ENCODE measurements at places on chromosomes 6 and 20.
A peak's percentile ranks its signal among the peaks of the same experiment; 100 is the strongest.

DNA sequence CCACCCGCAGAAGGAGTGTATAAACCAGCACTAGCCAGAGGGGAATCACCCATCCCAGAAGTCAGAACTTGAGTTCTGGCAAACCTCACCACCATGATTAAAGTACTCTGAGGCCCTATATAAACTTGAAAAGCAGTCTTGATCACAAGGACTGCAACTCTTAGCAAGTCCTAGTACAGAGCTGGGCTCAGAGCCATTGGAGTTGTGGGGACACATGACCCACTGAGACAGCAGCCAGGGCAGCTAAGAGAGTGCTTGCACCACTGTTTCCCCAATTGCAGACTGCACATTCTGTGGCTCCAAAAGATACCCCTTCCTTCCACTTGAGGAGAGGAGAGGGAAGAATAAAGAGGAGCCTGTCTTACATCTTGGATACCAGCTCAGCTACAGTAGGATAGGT is 4.7 kb upstream of the MCM9 start:
- DNase-seq: no peak

DNA sequence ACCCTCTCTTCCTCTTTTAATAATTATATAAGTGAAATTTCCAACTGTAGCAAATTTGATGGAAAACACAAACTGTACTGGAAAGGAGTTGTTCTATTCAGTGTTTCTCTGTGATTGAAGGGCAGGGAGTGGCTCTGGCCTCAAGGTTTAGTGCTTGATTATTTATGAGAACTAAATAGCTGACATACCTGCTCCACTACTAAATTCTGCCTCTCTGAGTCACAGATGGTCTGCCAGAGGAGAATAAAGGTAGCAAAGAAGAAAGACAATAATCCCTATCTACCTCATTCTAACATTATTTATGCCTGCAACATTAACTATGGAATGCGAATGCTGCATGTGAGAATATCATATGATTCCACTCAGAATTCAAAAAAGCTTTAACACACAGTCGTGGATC is 9.3 kb downstream of the BMP5 start:
- no peak for DNase-seq

DNA sequence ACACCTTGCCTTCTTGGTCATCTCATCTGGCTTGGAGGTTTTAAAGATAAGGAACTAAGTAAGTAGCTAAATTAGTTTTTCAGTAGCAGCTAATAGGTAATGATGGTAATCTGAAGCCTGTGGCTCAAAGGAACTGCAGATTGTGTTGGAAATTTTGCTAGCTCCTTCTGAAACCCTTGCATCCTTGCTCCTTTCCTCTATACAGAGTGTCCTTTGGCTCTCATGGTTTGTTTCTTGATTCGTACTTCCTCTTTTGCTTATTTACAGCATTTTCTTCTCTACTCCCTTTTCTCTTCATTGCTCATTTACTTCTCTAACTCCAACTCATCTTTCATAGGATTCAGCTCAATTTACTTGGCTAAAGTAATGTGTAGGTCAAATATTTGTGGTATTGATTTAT is 19.0 kb downstream of the LRRC1 start:
- DNase-seq: no peak

DNA sequence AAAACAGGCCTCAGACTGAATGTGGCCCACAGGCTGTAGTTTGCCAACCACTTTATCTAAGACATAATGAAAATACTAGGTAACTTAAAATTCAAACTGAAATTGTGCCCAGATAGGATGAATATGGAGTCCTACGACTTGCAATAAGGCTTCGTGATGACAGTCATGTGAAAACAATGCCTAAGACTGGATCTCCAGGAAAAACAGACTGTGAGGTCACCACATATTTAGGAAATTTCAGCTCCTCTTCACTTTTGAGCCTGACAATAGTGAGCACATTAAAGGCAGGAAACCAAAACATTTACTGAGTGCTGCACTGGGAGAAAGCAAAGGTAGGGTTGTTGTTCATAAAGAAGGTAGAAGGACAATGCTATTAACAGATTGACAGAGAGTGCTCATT is 50.0 kb downstream of the RTN4IP1 start:
- no peak for DNase-seq

GRCh38 chr20:20755231-20755630 is 42.8 kb upstream of the RALGAPA2 start:
- no peak for DNase-seq

GRCh38 chr6:142845143-142845571 is 99.8 kb downstream of the HIVEP2 start:
- no peak for DNase-seq

GRCh38 chr6:33426590-33427511 is 7.0 kb downstream of the SYNGAP1 start:
- DNase-seq: no peak

DNA sequence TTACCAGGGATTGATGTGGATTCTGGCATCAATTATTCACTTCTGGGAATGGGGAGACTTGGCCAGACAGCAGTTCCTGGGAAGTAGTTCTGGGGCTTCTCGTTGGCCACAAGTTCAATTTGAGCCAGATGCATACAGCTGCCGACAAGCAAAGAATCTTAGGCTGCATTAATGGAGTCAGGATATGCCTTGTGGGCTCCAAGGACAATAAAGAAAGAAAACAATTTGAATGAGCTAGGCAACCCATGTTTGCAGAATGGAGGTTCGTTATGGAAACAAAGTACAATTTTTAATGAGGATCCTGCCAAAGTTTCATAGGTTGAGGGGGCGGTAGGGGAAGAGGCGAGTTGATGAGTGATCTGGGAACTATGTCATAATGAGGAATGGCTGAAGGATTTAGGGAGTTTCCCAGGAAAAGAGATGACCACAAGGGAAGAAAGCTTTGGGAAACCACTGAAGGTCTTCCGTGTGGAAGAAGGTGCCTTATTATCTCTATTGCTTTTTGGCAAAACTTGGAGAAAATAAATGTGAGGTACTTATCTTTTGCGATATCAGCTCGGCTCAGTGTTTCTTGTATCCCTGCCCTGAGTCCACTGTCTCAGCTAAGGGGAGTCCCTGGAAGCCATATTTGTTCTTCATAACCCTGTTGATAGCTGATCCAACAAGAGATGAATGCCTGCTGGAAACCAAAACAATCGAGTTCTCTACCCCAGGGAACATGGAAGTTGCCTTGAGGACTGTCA is 181.0 kb upstream of the ZNF217 start:
- no peak for DNase-seq

DNA sequence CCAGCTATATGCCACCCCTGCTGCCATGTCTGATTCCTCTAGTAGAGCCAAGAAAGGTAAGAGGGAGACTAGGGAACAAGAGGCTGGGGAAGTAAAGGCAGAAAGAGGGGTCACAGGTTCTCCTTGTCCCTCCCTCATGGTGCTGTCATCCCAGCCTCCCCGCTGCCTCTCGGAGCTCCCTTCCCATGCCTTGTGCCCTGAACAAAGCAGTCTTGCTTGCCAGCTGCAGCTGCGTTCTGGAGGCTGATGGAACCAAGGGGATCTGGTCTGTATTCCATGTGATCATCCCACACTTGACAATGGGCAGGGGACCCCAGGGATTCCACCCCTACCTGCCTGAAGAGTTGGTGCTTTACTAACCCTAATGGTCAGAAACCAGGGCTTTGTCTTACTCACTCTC is 61.4 kb downstream of the DAAM2 start:
- no peak for DNase-seq

GRCh38 chr6:100913400-100914276 is 32.5 kb upstream of the ASCC3 start:
- DNase-seq: no peak

DNA sequence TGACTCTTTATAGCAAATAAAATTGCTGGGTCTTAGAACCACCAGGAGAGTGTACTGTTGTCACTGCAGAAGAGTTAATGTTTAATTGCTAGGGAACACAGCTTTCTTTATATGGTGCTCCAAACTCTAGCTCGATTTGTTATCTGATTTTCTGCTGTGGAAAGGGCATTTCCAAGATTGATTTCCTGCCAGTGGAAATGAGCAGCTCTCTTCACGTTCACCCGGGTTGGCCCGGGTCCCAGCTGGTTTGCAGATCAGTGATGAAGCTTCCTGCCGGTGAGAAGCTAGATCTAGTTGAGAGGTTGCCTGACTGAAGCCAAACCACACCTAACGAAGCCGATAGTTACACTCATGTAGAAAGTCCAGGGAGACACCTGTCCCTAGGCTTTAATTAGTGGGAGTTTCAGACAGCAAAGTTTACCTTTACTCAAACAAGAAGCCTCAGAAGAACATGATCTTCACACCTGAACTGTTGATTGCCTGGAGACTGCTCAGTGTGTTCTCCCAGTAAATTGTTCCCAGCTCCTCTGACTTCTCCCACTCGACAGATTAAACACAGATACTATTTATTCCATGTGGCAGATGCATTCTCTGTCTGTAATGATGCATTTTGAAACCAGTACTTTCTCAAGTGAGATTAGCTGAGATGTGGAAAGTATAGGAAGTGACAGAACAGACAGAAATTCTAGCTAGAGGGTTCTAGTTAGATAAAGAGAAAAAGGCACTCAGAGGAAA is 27.8 kb downstream of the PAQR8 start:
- DNase-seq: peak; percentile 70

DNA sequence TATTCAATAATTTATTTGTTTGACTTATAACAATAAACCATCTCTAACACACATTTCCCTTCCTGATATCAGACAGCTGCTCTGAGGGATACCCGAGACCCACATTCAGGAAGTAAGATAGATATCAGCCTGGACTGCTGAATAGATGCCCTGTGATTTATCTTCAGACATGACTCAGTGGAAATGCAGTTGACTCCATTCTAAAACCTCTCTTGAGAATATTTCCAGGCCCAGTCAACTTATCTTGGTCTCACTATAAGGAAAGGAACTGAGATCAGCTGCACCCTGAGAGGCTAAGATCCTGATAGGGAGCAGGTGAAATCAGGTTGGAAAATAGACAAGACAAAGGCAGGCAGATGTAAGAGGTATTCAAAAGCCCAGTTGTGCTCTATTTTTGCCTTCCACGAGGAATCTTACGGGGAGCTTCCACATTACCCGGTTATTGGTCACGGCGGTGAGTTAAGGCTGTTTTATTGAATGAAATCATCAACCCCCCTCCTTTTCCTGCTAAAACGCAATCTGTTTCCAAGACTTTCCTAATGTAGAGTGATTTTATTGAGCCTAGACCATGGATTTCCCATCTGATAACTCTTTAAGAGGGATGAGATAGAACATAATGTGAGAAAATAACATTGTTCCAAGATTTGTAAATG is 25.5 kb downstream of the C6orf15 start:
- DNase-seq: no peak

GRCh38 chr6:5305968-5306626 is 44.8 kb downstream of the FARS2 start:
- DNase-seq: no peak

DNA sequence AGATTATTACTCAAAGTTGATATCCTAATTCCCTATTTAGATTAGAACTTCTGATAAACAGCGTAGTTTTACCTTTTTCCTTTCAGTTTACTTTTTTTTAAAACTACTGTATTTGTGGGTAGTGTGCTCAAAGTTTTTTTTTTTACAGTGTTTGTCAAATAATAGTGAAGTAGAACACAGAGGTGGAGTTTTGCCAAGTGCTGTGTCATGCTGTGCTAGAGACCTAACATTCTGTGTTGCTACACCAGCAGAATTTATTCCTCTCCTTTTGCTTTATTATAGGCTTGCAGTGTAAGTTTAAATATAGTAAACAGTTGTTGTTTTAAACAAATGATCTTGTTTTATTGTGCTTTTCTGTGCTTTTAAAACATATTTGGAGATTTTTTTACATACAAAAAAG is 125.4 kb downstream of the HIVEP1 start:
- DNase-seq: no peak

GRCh38 chr6:1524040-1524480 is 85.7 kb upstream of the FOXC1 start:
- peak; percentile 78 for DNase-seq

DNA sequence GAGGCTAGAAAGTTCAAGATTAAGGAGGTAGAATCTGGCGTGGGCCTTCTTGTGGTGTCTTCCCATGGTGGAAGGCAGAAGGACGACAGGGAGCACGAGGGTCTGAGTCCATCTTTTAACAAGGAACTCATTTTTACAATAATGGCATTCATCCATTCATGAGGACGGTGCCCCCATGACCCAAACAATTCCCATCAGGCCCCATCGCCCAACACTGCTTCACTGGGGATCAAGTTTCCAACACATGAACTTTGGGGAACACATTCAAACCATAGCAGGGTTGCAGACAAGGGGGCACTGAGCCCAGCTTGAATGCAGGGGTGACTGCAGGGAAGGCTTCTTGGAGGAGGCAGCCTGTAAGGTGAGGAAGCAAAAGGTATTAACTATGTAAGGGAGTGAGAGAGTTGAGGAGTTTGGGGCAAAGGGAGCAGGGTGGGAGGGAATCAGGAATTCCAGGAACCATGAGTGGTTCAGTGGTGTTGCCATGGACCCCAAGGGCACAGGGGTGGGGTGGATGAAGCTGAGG is 5.5 kb downstream of the RAB44 start:
- no peak for DNase-seq

DNA sequence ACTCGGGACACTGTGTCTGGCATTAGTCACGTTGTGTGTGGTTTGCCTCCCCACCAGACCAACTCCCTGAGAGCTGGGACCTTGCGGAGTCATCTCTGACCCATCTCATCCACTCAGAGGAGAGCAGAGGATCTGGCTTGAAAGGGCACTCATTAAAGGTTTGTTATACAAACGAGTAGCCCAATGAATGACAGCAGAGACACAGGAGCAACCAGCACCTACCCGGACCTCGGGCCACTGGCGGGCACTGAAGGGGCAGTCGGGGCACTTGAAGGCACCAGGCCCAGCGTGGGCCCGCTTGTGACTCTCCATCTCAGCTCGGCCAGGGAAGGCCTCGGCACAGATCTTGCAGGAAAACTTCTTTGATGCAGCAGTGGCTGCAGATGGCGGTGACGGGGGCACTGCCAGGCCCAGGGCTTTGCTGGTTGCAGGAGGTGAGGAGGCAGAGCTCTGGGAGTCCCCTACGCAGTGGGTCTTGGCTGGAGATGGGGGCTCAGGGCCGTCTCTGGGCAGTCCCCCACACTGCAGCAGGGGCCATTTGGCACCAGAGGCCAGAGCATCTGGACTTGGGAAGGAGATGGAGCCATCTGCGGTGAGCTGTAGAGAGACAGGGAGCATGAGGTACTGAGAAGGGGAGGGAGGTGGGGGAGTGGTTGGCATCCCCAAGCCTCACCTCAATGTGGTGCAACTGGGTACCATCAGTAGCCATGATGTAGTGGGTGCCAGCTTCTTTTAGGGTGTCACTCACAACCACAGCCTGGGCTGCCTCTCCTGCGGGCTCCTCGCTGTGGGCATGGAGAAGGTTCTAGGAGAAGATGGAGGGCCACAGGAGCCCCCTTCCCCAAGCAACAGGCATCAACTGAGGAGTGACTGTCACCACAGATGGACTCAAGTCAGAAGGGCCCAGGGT is 17.7 kb downstream of the PCIF1 start:
- DNase-seq: no peak

- DNase-seq: no peak
These were observed 10.6 kb upstream of the CCN5 start for GRCh38 chr20:44704551-44704971.
